ENCODE measurements at places on chromosomes 5 and 9. TPM values are rescaled to one million over a fixed set of nuclear protein-coding genes. Genes with fewer than 3 reads are reported as not detected.

GRCh38 chr5:128693764-128694163 is 155.7 kb upstream of the FBN2 start:
- DNase-seq: no peak

DNA sequence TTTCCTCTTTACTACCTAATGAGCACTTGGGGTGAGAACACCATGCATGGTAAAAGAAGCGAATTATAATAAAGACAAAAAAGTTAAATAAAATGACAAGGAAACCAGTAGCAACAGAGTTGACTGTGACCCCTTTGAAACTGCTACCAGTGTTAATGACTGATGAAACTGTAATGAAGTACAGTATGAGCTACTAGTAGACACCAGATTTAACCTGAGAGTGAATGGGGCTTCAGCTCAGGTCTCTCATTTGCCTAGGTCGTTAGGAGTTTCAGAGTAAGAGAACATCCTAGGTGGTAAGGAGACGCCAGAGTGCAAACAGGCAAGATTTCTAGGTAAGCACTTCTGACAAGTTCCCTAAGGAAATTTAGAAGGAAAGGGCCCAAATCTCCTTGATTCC is 346.4 kb downstream of the BNC2 start:
- DNase-seq: no peak

DNA sequence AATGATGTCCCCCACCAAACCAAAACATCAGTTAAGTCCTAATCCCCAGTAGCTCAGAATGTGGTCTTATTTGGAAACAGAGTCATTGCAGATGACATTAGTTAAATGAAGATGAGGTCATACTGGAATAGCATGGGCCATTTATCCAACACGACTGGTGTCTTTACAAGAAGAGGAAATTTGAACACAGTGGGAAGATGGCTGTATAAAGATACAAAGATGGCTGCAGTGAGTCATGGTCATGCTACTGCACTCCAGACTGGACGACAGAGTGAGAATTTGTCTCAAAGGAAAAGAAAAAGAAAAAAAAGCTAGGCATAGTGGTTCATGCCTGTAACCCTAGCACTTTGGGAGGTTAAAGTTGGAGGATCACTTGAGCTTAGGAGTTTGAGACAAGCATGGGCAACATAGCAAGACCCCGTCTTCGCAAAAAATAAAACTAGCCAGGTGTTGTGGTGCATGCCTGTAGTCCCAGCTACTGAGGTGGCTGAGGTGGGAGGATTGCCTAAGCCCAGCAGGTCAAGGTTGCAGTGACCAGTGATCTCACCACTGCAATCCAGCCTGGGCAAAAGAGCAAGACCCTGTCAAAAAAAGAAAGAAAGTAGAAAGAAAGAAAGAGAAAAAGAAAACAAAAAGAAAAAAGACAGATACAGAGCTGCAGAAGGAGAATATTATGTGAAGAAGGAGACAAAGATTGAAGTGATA is 130.0 kb upstream of the CDKN2B start:
- DNase-seq: no peak

GRCh38 chr5:58056546-58056945 is 403.3 kb downstream of the PLK2 start:
- no peak for DNase-seq

NDUFAF2 gene
- total RNA-seq: 24.5 TPM

- DNase-seq: no peak
Observed at GRCh38 chr9:14421291-14421690, 107.3 kb upstream of the NFIB start.

DNA sequence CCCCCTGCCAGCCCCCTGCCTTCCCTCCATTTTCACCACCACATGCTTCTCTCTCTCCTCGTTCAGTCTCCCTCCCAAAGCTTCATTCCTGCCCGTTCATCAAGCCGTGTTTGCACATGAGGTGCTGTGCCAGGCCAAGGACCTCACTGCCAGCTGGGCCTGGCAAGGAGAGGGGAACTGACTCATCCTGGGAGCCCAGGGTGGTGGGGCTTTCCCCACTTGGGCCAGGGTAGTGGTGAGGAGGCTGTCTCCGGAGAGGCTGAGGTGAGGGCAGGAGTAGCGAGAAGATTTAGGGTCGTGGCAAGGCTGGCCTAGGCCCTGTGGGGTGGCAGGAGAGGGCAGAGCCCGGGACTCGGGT is 30.4 kb upstream of the NOTCH1 start:
- peak; percentile 96 for DNase-seq

DNA sequence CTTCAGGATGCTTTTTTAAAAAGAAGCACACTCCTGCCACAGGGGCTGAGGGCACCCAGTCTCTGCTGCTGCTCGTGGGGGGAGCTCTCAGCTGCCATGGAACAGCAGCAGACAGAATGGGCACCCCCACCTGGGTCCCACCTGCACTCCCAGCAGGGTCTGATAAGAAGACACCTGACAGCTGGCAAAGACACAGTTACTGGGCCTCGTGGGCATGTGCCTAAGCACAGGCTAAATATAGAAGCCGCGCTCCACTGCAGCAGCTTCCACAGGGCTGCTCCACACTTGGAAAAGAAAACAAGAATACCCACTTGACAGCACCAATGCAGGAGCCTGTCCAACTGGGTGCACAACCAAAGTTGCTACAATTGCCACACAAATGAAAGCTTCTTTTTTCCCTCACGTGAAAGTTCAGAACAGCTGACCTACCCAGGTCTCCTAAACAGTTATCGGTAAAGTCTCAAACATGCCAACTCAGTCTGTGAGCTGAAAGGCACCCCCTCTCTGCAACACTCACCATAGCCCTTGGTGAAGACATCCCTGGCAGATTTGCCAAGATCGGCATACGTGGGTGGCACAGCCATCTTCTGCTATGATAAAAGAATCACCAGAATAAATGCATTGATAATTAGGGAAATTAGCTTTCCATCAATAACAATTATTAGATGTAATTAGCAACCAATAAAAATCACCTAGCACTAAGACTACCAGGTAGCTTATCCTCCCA is 12.2 kb downstream of the VDAC1 start:
- DNase-seq: peak; percentile 14

BARX1 gene
- 15.6 TPM for total RNA-seq

DNA sequence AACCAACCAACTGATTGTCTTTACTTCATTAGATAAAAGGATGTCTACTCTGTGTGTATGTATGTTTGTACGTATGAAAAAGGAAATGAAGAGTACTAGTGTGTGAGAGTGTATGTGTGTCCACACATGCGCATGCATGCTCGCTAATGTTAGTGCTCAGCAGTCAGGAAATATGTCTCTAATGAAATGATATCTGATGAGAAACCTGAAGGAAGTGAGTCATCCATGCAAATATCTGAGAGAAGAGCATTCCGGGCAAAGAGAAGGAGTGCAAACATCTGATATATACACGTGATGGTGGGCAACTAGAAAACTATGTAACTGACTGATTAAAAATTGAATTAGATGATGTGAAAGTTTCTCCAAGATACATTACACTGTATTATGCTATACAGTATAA is 29.6 kb upstream of the UGCG start:
- DNase-seq: peak; percentile 58

DNA sequence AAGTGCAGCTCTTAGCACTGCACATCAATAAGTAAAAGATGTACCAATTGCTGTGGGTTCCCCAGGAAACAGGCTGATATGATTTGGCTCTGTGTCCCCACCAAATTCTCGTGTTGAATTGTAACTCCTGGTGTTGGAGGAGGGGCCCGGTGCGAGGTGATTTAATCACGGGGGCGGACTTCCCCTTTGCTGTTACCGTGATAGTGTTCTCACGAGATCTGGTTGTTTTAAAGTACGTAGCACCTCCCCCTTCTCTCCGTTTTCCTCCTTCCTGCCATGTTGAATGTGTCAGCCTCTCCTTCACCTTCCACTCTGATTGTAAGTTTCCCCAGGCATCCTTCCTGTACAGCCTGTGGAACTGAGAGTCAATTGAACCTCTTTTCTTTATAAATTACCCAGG is 93.2 kb upstream of the ACTBL2 start:
- no peak for DNase-seq

PCDH12 gene
- under 0.01 TPM for total RNA-seq

DNA sequence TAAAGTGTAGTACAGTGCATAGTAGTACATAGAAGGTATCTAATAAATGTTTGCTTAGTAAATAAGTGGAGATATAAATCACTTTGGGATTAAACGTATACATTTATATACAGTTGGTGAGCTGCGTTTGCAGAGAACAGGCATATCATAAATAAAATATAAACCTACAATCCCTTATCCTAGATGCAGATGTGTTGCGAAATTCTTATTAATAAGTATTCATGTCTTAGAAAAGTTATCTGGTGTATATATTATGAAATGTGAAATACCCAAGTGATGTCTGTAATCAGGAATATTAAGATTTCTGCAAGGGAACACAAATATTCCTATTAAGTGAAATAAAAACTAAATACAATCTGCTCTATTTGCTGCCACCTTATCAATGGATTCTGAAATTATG is 8.8 kb downstream of the CCNH start:
- no peak for DNase-seq

SARDH gene
- 10.9 TPM for total RNA-seq

- DNase-seq: no peak
Observed at GRCh38 chr5:173826428-173827350, 61.5 kb upstream of the CPEB4 start.

DNA sequence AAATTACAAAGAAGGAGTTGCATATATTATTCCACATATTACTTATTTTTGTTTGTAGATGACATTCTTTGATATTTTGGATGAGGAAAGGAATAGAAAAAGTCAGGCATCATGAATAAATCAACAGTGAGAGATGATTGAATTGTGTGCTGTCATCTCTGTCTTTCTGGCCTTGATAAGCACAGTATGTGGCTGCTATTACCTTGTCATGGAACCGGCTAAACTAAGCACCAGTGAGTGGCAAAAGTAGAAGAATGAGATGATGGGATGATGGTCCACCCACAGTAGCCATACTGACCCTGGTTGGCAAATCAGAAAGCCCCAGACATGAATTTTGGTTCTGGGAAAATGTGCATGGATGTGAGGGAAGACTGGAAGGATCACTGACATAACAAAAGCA is 361.2 kb upstream of the DMAC1 start:
- DNase-seq: no peak

ZNF474 gene
- 0.72 TPM for total RNA-seq

DNA sequence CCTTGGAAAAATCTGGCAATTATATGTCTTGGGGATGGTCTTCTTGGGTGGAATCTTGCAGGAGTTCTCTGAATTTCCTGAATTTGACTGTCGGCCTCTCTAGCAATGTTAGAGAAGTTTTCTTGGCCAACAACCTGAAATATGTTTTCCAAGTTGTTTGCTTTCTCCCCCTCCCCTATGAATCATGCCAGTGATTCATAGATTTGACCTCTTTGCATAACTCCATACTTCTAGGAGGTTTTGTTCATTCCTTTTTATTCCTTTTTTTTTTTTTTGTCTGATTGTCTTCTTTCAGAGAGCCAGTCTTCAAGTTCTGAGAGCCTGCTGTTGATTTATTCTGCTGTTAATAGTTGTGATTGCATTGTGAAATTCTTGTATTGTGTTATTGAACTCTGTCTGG is 56.7 kb upstream of the SLC44A1 start:
- DNase-seq: peak; percentile 92

RASA1 gene
- total RNA-seq: 43.8 TPM

DNA sequence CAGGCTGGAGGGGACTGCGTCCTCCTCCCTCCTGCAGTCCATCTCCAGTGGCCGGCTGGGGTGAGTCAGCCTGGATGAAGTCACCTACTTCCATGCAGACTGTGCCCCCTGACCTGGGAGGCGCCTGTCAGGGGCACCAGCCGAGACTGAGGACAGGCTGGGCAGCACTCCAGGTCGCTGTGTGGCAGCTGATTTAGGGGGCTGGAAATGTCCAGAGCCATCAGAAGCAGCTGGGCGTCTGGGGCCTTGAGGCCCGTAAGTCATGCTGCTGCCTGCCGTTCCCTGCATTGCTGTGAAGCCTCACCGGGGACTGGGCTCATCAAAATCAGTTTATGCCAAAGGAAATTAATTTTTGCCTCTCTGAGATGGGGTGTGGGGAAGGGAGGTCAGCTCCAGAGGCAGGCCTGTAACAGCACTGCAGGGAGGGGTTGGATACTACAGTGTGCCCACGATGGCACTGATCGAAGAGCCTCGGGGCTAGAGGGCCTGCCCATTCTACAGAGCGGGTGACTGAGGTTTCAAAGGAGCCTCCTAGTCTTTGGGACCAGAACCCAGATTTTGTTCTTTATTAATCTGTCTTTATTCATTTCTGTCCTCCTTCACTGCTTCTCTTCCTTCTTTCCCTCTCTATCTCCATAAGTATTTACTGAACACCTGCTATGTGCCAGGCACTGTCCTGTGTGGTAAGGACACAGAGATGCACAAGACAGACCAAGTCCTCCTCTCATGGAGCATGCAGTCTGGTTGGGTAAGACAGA is 70.4 kb upstream of the PSD2 start:
- DNase-seq: peak; percentile 98

DNA sequence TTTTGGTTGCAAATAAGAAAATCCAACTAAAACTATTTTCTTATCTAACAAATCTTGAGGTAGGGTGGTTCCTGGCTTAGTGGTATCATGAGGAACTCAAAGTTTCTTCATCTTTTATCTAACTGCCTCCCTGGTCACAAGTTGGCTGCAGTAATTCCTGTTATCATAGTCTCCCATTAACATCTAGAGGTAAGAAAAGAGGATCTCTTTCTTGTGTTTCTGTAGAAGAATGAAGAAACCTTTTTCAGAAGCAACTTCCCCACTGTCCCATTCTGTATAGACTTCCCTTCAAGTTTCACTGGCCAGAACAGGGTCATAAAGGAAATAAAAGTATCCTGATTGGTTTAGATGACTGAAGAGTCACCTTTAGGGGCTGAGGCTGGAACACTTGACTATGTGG is 81.8 kb upstream of the ELL2 start:
- DNase-seq: no peak

DNA sequence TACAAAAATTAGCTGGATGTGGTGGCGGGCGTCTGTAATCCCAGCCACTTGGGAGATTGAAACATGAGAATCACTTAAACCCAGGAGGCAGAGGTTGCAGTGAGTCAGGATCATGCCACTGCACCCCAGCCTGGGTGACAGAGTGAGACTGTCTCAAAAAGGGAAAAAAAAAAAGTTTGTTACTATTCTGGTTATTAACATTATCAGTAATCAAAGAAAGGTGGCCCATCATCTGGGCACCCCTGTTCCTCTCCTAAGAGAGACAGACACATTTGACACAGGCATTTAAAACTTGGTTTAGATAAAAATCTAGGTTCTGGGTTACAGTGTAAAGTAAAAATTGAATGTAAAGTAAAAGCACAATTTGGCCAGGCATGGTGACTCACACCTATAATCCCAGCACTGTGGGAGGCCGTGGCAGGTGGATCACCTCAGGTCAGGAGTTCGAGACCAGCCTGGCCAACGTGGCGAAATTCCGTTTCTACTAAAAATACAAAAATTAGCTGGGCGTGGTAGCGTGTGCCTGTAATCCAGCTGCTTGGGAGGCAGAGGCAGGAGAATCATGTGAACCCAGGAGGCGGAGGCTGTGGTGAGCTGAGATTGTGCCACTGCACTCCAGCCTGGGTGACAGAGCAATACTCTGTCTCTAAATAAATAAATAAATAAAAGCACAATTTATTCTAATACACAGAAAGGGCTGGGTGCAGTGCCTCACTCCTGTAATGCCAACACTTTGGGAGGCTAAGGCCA is 16.7 kb upstream of the PHYHD1 start:
- peak; percentile 50 for DNase-seq
